ENCODE measurements at places on chromosomes 11 and 22.

GRCh38 chr11:77636731-77637344 lies 756 bp downstream of the CLNS1A start:
- DNase-seq = no peak

GRCh38 chr11:33790040-33790439 lies 15.7 kb upstream of the FBXO3 start:
- DNase-seq = no peak

- no peak for DNase-seq
Observed at GRCh38 chr11:86043765-86044503, 24.9 kb downstream of the PICALM start.

- no peak for DNase-seq
Observed at GRCh38 chr22:22182990-22183264, 61.7 kb upstream of the VPREB1 start.

GRCh38 chr11:15818132-15818842 lies 538.1 kb downstream of the SOX6 start:
- no peak for DNase-seq

- no peak for DNase-seq
Observed at GRCh38 chr11:44837661-44838060, 110.9 kb downstream of the TSPAN18 start.

GRCh38 chr22:44020981-44021380 lies 3.1 kb upstream of the PARVB start:
- no peak for DNase-seq

DNA sequence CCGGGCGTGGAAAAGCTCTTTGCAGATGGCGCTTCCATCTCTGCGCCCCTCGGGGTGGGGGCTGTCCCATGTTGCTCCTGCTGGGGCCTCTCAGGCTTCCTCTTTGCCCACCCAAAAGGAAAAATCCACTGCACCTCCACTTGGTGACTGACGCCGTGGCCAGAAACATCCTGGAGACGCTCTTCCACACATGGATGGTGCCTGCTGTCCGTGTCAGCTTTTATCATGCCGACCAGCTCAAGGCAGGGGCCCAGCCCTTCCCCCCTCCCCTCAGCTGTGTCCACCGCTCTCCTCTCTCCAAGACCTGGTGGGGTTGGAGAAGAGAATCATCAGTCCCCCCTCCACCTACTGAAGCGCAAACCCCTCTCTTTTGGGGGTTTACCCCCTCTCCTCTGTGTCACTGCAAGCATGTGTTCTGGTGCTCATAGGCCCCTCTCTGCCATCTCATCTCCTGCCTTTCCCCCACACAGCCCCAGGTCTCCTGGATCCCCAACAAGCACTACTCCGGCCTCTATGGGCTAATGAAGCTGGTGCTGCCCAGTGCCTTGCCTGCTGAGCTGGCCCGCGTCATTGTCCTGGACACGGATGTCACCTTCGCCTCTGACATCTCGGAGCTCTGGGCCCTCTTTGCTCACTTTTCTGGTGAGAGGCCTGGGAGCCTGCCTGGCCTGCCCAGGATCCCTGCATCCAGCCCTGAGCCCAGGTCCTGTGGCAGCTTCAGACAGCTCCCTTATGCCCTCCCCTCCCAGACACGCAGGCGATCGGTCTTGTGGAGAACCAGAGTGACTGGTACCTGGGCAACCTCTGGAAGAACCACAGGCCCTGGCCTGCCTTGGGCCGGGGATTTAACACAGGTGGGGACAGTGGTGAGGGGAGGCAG lies 1.8 kb downstream of the LARGE2 start:
- DNase-seq = no peak

DNA sequence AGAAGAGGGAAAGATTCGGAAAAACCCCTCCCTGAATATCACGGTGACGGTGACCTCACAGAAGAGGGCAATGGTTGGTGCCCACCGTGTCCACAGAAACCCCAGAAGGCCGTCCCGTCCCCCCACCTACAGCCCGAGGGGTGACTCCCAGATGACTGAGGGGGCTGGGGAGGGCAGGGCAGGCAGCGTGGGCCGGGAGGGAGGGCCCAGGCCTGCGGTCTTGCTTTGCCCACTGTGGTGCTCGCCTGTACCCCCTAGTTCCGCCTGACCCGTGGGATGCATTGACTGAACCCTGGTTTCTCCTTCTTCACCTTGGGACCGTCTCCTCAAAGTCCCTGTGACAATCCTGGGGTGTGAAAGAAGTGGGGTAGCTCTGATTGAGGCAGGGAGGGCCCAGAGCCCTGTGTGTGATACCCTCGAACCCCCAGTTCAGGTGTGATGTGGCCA lies 526.7 kb downstream of the BRD1 start:
- no peak for DNase-seq

DNA sequence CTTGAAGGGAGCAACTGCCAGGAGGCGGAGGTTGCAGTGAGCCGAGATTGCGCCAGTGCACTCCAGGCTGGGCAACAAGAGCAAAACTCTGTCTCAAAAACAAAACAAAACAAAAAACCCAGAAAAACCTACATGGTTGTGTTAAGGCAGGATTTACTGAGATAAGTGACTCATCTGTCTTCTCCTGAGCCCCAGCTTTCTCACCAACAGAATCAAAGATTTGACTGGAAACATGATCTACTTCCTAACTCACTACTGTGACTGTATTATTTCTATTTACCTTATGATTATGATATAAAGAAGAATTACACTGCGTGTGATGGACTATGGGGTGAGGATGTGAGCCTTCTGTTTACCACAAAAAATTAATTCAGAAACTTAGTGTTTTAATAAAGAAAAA lies 21.8 kb downstream of the FAM118B start:
- DNase-seq = peak; percentile 15

GRCh38 chr11:120819003-120819402 lies 204.9 kb upstream of the TBCEL start:
- DNase-seq = no peak

DNA sequence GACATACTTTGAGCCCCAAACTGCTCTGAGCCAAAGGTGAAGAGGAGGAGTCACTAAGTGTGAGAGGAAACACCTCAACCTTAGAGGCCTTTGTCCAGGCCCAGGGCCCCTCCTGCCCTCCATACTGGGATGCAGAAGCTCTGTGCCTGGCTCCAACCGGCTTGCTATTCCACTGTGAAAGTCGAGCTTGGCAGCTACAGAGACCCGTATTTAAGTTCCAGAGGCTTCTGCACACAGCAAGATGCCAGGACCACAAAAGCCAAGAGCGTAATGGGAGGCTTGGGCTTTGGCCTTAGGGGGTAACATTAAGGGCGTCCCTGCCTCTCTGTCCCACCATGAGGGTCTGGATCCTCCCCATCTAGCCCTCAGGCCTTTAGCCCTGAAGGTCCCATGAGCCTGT lies 31.9 kb downstream of the DSCAML1 start:
- no peak for DNase-seq

- DNase-seq = no peak
Observed at GRCh38 chr11:17596310-17596669, 49.2 kb downstream of the OTOG start.

- peak; percentile 6 for DNase-seq
Observed at GRCh38 chr11:364991-365725, 4.1 kb upstream of the B4GALNT4 start.

GRCh38 chr22:39949964-39950737 lies 10.0 kb upstream of the TMA7B start:
- DNase-seq = no peak

GRCh38 chr11:12449961-12450715 lies 72.8 kb downstream of the PARVA start:
- DNase-seq = peak; percentile 15

GRCh38 chr22:42367980-42368378 lies 64.2 kb downstream of the NFAM1 start:
- DNase-seq = no peak

DNA sequence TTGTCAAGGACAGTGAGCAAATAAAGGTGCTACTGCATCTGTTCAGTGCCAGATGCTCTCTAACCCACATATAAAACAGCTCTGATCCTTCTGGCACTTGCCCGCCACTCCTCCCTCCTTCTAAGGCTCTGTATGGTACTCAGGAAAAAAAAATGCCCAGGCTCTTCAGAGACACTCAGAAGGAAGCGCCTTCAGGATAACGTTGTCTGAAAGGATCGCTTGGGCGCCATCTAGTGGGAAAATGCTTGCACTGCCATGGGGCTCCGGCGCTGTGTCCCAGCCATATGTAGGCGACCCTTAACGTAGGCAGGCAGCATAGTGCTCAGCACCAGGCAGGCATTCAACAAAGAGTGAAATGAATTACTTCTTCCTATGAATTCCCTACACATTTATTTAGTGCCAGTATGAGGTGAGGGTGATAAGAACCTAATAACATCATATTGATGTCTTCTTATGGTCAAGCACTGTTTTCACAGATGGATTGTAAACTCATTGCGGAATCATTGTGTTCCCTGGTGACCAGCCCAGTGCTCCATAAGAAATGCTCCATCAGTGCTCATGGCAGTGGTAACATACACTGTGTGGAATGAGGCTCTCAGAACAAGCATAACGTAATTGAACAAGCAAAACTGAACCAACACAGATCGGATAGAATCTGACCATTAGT lies 39.6 kb downstream of the PAMR1 start:
- DNase-seq = peak; percentile 72

GRCh38 chr22:39317084-39317774 lies 2.2 kb downstream of the RPL3 start:
- DNase-seq = no peak

DNA sequence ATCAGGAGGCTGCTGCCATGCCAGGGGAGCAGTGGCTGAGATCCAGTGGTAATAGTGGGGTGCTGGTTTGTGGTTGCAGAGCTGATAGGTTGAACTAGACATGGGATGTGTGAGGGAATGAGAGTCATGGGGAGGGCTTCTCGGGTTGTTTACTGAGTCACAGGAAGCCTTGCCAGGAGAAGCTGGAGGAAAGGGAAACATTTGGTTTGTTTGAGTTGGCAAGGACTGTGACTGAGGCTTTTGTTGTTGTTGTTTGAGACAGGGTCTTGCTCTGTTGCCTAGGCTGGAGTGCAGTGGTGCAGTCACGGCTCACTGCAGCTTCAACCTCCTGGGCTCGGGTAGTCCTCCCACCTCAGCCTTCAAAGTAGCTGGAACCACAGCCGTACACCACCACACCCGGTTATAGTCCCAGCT lies 49.3 kb downstream of the CABIN1 start:
- peak; percentile 92 for DNase-seq

DNA sequence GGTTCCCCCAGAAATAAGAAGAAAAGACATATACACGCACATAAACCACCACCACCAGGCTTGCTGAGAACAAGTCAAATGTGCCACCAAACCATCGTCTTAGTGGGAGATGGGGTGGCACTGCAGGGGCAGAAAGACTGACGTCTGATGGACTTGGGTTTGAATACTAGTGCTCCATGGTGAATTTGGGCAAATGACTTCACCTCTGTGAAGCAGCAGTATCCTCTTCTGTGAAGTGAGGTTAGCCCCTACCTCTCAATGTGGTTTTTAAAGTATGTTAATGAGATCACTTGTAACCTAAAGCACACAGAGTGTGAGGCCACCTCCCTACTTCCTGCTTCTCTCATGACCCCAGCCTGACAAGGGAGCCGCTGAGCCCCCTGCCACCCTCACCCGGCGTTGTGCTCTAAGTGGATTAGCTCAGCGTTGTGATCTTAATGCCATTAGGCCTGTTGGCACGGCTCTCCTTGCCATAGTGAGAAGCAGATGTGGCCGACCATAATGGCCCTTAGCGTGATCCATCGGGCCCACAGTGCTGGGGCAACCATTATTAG lies 14.4 kb downstream of the ZBTB16 start:
- no peak for DNase-seq

All from AG08396 (cell line).